ENCODE measurements at places on chromosomes 5 and 9. TPM values are rescaled to one million over a fixed set of nuclear protein-coding genes. Genes with fewer than 3 reads are reported as not detected.

The LCN1 gene
- total RNA-seq, result 0.20 TPM

The IL13 gene
- not detected for total RNA-seq

The GNA14 gene
- 6.3 TPM for total RNA-seq

The FGD3 gene
- total RNA-seq, result not detected

The AHRR gene
- total RNA-seq, result 18.0 TPM

The HSD17B3 gene
- not detected for total RNA-seq

The LIFR gene
- total RNA-seq, result 30.1 TPM

The WNK2 gene
- not detected for total RNA-seq

The SHC3 gene
- 57.2 TPM for total RNA-seq

The GABRA1 gene
- total RNA-seq, result 0.17 TPM

The SAPCD2 gene
- total RNA-seq, result 3.7 TPM

The VCP gene
- total RNA-seq, result 381 TPM

The ARHGEF37 gene
- total RNA-seq, result 7.1 TPM

The PTGES gene
- 21.0 TPM for total RNA-seq

The HCN1 gene
- 0.03 TPM for total RNA-seq

The PFN3 gene
- total RNA-seq, result not detected

The PRRC2B gene
- 117 TPM for total RNA-seq

The MBLAC2 gene
- 5.5 TPM for total RNA-seq

The CDKN2B-AS1 gene
- 1.3 TPM for total RNA-seq

The ADAMTSL1 gene
- total RNA-seq, result 128 TPM

The SLC36A2 gene
- total RNA-seq, result not detected

The LRRC70 gene
- total RNA-seq, result 1.0 TPM

The IZUMO3 gene
- total RNA-seq, result not detected

The TARS1 gene
- total RNA-seq, result 185 TPM

The SLC45A2 gene
- total RNA-seq, result 0.17 TPM

The LPCAT1 gene
- total RNA-seq, result 78.8 TPM

The CD180 gene
- total RNA-seq, result not detected

The SPAAR gene
- 0.26 TPM for total RNA-seq

The FRMPD1 gene
- not detected for total RNA-seq

The CREB3 gene
- total RNA-seq, result 72.7 TPM

The ADGRD2 gene
- total RNA-seq, result not detected

The PRSS3 gene
- total RNA-seq, result 14.8 TPM

The TXNDC8 gene
- total RNA-seq, result not detected

The PCDHB14 gene
- total RNA-seq, result 2.1 TPM

The RGS14 gene
- total RNA-seq, result 2.7 TPM

The CYLC2 gene
- total RNA-seq, result not detected

The CCDC171 gene
- 2.2 TPM for total RNA-seq

The PCA3 gene
- 0.07 TPM for total RNA-seq

The NDUFB6 gene
- total RNA-seq, result 31.9 TPM
